ENCODE measurements at places on chromosomes 1 and 21. TPM values are rescaled to one million over a fixed set of nuclear protein-coding genes. Genes with fewer than 3 reads are reported as not detected.

The SERPINC1 gene
- not detected for total RNA-seq

GRCh38 chr1:92808381-92808780 lies 23.5 kb upstream of the RPL5 start:
- no peak for DNase-seq

The MAP3K7CL gene
- 88.3 TPM for total RNA-seq

DNA sequence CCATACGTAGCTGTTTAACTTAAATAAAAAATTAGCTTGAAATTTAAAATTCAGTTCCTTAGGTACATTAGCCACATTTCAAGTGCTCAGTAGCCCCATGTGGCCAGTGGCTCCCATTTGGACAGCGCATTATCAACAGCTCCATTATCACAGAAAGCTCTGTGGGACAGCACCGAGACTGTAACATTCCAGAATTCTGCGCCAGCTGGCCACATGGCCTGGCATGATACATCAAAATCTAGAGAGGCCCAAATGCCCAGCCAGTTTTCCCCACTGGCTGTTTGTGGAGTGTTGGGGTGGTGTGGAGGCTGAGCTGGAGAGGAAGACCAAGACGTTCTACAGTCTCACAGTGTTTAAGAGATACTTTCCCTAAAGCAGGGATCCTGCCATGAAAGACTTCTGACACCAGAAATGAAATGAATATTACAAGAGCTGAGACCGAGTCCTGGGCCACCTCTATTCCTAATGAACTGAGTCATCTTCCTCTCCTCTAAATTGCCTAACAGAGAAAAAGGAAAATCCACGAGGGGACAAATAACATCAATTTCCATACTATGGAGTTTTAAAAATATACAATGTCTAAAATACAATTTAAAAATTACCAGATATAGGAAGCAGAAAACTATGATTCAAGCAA lies 27.3 kb upstream of the ACTA1 start:
- DNase-seq = no peak

GRCh38 chr1:71823708-71824305 lies 458.5 kb downstream of the NEGR1 start:
- DNase-seq = no peak

The CLIC4 gene
- total RNA-seq = 249 TPM

GRCh38 chr1:90708826-90709225 lies 8.3 kb downstream of the BARHL2 start:
- no peak for DNase-seq

DNA sequence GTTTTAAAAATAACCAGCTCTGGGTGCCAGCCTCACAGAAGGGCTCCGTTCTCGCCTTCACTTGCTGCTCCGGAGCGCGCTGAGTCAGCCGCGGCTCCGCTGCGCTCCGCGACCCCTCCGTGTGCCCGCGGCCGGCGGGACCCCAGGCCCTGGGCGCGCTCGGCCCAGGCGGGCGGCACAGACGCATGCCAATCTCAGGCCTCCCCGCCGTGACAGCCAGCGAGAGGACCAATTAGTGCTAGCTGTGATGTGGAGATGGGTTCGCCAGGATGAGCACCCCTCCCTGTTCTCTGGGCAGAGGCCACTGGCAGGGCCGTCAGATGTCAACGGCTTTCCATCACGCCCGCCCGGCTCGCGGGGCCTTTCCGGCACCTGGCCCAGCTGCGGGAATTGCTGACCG lies 293.8 kb downstream of the SPATA17 start:
- peak; percentile 5 for DNase-seq

GRCh38 chr1:152728986-152729385 lies 21.0 kb downstream of the LCE4A start:
- no peak for DNase-seq

GRCh38 chr21:37742532-37742931 lies 173.7 kb downstream of the KCNJ6 start:
- no peak for DNase-seq

GRCh38 chr1:20153000-20153418 lies 13.9 kb downstream of the PLA2G2F start:
- peak; percentile 42 for DNase-seq

The CD244 gene
- not detected for total RNA-seq

The KDF1 gene
- 2.3 TPM for total RNA-seq

GRCh38 chr1:6497215-6497866 lies 5.9 kb upstream of the PLEKHG5 start:
- peak; percentile 65 for DNase-seq

The CD48 gene
- 3.3 TPM for total RNA-seq

GRCh38 chr1:18352636-18353265 lies 128.0 kb upstream of the KLHDC7A start:
- peak; percentile 4 for DNase-seq

The FLG2 gene
- total RNA-seq = 0.21 TPM

DNA sequence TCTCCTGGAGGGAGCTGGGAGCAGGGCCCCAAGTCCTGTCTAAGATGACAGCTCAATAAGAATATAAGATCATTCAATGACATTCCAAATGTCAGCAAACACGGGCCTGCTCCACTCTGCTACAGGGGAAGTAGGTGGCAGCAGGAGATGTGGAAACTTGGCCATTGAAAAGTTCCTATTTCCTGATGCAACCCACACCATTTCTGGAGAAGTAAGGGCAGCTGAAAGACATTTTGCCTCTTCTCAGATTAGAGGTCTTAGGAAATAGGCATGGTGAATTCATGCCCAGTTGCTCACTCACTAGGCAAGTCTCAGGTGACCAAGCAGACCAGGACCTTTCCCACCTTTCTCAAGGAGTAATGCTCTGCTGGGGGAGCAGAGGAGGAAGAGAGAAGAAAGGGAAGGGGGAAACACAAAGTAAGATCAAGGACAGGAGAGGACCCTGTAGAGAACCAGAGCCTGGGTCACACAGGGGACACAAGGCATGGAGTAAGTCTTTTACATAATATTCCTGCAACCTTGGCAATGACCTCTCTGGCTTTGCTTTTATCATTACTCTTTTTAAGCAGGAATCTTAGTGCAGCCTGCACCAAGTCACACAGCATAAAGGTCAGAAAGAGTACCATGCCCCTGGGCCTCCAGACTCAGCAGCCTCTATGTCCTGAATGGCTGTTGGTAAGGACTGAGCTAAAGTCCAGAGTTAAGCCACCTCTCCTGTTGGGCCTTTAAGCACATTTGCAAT lies 68.9 kb downstream of the DMAP1 start:
- no peak for DNase-seq
